C1 segment of cervical spinal cord (tissue), 14 donors: ENCODE measurements at places on chromosomes 12 and 14.

DNA sequence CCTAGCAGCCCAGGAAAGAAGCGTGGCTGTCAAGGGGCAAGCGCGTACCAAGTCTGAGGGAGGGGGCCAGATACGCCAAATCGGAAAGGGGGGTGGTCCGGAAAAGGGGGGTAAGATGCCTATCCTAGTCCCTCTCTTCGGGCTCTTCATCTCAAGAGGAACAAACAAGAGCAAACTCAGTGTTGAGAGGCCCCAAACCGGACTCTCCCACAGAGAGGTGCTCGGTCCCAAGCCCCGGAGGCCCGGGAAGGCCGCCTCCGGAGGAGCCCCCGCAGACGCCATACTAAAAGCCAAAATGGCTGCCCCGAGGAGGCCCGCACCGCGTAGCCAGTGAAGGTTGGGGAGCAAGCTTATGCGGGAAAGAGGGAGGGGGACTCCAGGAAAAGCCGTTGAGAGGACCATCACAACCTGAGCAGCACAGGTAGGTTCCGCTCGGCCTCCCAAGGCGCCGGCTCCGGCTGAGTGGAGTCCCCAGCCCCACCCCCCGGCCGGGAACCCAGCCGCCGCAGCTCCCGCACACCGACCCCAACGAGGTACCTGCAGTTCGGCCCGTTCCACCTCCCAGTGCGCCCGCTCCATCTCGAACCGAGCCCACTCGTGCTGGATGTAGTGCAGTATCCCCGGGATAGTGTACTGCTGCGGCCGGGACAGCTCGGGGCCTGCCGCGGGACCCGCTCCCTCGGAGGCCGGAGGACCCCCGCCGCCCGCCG lies at the start of gene AP4S1:
AP4S1 (plus strand) TSS at position 283 of the 710 bp plus-strand sequence. CDS start 40,548 bp downstream, outside the sequence.
- DNase-seq, result peak; percentile 38

DNA sequence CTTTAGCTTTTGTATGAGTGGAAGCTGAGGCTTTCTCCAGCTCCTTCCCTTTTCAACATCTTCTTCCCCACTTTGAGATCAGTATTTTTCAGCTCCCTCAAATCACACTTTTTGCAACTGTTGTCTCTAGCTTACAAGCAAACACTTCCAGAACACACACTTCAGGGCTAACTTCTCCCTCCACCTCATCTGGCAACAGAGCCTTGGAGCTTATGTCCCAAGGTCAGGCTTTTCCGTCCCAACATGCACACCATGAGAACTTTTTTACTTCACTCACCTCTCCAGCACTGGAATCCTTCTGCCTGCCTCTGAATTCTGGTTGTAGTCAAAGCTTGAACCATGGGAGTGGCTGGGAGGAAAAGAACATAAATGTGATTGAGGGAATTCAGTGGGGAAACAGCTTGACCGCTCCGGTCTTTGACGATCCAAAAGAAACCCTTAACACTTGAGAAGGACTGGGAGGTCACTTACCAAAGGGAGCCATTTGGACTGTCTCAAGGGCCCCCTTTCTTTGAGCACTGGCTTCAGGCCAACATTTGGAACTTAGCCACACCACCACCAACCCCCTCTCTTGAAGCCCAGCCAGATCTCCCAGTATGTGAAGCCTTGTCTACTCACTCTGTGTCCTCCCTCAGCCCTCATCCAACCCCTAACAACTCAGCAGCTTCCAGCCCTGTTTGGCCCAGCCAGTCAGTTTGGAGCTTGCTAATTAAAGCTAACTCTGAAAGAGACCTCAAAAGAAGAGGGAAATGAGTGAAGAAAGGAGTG lies 3.9 kb upstream of the BLOC1S1 start:
- no peak for DNase-seq

DNA sequence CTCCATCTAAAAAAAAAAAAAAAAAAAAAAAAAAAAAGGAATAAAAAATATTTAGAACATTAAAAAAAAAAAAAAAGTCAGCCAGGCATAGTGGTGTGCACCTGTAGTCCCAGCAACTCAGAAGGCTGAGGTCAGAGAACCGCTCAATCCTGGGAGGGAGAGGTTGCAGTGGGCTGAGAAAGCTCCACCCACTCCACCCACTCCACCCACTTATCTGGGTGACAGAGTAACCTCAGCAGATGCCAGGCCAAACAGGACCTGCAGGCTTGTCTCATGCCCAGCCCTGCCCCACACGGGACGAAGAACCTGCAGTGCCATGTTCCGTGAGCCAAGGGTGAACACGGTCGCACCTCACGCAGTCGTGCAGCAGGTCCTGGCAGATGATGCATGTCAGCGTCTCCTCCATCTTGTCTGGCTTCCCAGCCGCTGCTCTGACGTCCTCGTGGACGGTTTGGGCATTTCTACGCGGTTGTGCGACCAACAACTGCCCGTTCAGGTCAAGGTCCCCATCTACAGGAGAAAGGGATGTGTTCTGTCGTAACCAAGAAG lies 28.6 kb downstream of the CHFR start:
- no peak for DNase-seq

- no peak for DNase-seq
Observed at GRCh38 chr14:50388256-50388931, 8.3 kb downstream of the CDKL1 start.

- DNase-seq, result no peak
Observed at GRCh38 chr12:28209782-28210181, 19.5 kb downstream of the CCDC91 start.

DNA sequence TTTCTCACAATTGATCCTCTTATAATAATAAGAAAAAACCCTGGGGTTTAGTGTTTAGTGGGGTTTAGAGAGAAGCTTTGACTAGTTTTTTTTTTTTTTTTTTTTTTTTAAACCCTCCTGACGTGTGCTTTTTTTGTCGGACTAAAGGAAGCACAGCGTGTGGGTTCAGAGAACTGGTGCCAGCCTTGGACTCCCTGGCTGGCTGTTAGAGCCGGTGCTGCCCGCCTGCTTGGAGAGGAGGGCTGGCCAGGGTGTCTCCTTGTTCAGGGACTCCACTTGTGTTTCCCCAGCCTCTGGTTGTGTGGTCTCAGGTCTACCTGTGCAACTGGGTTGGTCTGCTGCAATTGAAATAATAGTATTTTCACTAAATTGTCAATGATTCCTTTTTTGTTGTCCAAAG lies 54.1 kb upstream of the ASPG start:
- DNase-seq, result no peak

DNA sequence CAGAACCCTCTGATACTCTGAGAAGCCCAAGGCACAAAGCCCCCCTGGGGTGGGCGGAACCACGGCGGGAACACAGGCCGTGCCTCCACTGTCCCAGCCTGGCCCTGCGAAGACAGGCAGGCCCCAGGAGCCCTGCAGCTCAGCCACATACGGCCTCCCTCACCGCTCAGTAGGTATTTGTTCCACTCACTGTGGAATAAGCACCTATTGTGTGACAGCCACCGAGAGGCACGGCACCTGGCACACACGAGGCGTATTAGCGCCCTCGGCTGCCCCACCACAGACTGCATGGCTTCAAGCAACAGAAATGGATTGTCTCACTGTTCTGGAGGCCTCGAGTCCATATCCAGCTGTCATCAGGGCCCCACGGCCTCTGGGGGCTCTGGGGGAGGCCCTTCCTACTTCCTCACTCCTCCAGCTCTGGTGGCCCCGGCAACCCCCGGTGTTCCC lies 66.3 kb downstream of the NCOR2 start:
- DNase-seq, result no peak

GRCh38 chr14:104925214-104925854 lies 655 bp downstream of the PLD4 start:
- DNase-seq, result no peak

- no peak for DNase-seq
Observed at GRCh38 chr12:116969615-116970585, 59.1 kb downstream of the FBXW8 start.
